ENCODE measurements at places on chromosomes 1 and 21.

GRCh38 chr1:224138198-224138597 lies 24.3 kb downstream of the FBXO28 start:
- no peak for DNase-seq

- peak; percentile 62 for DNase-seq
These were observed 499.6 kb downstream of the MRPL39 start for GRCh38 chr21:25107708-25108107.

DNA sequence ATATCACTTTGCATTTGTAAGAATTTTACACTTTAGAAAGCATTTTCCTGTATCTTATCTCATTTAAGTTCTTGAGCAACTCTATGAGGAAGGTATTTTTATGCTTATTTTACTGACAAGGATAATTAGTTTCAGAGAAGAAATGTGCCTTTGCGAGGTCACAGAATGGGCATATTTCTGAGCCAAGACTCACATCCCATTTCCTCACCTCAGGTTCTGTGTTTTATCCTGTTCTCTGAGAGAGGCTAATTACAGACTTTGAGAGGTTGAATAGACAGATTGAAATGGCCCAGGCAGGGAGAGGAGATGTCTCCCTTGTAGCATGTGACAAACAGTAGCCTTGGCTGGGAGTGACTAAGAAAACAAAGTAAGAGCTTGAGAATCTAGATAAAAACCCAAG lies 39.1 kb upstream of the ZC3H11B start:
- no peak for DNase-seq

- peak; percentile 68 for DNase-seq
These were observed 27.5 kb upstream of the SLC44A3 start for GRCh38 chr1:94792473-94793295.

- DNase-seq, result no peak
These were observed 21.1 kb upstream of the OR10J5 start for GRCh38 chr1:159556931-159557369.

GRCh38 chr1:61561666-61562065 lies 163.3 kb downstream of the TM2D1 start:
- peak; percentile 31 for DNase-seq

- no peak for DNase-seq
These were observed 7.3 kb downstream of the FCRLB start for GRCh38 chr1:161728376-161729226.

DNA sequence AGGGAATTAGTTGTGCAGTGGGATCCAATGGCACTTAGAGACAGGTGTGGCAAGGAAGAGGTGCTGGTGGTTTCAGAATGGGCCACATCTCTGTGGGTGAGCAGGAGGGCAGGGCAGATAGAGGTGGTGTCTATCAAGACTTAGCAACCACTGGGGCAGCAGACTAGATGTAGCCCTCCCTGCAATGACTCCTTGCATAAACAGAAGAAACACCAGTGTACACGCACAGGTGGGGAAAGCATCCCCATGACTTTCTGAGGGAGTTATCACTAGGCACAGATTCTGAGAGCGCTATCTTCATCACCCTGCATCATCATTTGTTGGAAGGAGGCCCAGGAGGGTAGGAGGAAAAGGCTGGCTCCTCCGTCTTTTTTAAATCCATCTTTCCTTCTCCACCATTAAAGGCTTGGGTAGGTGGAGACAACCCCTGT lies 58.4 kb downstream of the PLXNA2 start:
- no peak for DNase-seq

DNA sequence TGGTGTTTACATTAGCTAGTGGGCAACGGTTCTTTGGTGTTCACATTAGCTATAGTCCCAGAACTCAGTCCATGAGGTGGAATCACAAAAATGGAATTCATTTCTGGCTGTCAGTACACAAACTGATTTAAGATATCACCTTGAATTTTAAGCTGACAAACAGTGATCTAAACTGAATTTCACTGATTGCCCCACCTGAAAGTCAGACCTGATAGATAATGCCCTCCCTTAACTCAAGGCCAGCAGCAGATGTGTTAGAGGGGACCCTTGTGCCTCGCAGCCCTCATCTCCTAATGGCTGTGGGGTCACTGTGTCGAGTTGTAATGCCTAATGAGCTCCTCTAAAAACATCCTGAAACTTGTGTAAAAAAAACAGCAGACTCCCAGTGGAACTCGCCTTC lies 8.6 kb downstream of the ARF1 start:
- no peak for DNase-seq

DNA sequence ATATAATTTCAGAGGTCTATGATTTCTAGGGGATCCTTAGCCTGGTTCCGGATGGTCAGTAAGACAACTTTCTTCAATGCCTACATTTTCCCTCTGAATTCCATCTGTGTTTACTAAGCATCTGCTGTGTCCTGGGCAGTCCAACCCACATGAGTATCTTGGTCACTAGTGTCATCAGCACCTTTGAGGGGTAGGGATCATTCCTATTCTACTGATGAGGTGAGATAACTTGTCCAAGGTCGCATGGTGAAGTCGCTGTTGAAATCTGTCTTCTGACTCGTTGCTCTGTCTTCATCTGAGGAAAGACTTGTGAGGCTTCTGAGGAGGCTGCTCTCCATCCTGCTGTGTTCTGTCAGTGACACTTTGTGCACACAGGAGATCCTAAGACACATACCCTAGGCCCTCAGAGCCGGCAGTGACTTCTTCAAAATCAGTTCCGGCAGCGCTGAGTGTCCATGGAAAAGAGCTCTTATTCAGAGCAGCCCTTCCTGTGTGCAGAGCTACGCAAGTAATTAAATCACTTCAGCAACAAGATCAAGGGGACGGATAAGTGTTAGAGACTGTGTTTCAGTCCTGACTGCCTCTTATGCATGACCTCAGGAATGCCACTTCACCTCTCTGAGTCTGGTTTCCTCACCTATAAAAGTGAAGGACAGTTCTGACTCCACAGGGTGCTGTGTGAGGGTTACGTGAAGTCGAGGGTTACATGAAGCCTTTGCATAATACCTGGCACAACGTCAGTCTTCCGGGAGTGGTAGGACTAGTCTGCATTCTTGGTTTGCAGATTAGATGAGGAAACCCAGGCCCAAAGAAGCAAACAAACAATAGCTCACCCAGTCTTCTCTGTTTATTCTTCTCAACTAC lies 28.4 kb downstream of the AK2 start:
- no peak for DNase-seq

DNA sequence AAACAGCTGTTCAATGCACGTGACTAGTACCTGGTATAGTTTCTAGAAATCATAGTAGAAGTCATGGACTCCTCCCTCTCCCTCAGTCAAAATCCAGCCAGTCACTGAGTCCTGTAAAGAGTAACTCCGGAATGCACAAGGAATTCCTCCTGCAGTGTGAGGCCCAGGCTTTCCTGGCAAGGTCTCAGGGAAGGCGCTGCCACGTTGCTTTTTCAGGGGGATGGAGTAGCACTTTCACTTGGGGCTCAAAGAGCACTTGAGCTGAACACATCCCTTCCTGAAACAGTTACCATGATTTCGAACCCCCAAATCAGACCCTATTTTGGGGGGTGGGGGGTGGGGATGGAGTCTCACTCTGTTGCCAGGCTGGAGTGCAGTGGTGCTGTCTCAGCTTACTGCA lies 26.4 kb upstream of the LRRC8D start:
- DNase-seq, result peak; percentile 38

GRCh38 chr1:40802078-40802741 lies 18.6 kb downstream of the KCNQ4 start:
- peak; percentile 46 for DNase-seq

DNA sequence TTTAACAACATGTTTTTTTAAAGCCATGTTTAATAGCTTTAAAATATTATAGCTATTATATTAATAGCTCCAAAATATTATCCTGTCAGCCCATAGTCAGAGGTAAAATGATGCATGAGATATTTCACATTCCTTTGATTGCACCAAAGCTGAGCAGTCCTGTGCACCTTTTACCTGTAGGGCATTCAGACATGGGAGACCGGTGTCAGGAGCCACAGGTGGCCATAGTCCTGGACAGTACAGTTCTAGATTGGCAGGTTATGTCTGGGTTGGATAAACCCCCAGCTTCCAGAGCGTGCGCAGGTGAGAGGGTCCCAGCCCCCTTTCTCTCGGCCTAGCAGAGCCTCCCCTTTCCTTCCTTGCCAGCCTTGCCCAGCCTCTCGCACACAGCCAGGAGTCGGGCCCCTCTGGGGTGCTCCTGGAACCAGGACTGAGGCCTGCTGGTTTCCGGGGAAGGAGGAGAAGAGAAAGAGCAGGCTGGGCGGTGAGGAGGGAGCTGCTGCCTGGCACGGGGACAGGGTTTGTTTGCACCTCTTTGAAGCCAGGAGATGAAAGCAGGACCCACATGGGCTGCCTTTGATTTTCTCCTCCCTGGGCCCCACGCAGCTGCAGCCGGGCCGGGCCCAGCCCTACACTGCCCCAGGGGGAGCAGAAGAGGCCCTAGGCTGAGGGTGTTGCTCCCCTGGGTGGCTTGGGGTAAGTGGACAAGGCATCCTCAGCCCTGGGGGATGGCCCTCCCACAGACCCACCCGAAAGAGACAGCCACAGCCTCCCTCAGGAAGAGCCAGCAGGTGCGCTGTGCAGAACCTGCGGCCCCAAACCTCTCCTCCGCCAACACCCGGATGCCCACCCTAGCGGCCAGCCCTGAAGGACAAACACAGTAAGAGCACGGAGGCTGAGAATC lies 75.2 kb upstream of the TARDBP start:
- no peak for DNase-seq

- DNase-seq, result peak; percentile 48
These were observed 16.4 kb upstream of the ATP1A1 start for GRCh38 chr1:116356673-116357072.

DNA sequence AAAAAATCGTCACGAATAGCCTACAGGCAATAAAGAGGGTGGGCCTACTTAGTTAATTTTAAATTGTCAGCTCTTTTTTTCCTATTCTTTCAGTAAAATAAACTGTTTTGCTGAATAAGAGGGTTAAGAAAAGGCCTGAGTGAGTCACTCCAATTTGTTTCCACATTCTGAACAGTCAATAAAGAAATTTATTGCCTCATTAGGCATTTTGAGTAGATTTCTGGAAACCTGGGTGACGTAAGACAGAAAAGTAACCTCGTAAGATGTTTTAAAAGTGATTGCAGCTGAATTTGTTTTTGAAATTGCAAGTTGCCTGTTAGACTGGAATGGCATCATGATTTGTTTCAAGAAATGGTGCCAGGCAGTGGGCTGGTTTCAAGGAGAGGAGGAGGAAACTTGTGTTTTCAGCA lies 439.3 kb downstream of the USP25 start:
- DNase-seq, result no peak

GRCh38 chr1:207495801-207496792 lies at the start of gene CR1:
CR1 (plus strand) TSS chr1:207496157; CDS start chr1:207496268, 111 bp downstream.
- no peak for DNase-seq

DNA sequence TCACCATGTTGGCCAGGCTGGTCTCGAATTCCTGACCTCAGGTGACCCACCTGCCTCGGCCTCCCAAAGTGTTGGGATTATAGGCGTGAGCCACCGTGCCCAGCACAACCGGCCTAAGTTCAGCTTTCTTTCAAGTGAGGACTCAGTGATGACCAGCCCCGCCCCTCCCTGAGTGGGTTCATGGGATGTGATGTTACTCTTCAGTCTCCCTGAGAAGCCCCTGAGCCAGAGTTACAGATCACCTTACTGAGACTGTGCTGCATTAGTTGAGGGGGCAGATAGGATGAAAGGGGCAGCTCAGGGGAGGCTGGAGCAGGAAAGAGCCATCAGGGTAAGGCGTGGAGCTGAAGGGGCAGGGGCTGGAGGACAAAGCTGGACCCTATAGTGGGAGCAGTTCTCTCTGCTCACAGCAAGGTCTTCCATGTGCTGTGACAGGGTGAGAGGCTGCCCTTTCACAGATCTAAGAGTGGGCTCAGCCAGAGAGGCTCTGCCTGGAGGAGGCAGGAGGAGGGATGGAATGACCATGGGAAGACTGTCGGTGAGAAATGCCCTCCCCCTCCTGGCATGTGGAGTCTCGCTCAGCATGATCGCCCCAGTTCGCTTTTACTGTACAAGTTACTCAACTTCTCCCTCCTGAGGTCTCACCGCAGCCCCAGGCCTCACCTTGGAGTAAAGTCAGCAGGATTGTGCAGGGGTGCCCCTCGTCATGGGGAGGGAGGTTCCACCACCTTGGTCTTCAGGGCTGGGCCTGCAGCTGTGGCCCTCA lies 13.4 kb downstream of the SH2D2A start:
- DNase-seq, result no peak

DNA sequence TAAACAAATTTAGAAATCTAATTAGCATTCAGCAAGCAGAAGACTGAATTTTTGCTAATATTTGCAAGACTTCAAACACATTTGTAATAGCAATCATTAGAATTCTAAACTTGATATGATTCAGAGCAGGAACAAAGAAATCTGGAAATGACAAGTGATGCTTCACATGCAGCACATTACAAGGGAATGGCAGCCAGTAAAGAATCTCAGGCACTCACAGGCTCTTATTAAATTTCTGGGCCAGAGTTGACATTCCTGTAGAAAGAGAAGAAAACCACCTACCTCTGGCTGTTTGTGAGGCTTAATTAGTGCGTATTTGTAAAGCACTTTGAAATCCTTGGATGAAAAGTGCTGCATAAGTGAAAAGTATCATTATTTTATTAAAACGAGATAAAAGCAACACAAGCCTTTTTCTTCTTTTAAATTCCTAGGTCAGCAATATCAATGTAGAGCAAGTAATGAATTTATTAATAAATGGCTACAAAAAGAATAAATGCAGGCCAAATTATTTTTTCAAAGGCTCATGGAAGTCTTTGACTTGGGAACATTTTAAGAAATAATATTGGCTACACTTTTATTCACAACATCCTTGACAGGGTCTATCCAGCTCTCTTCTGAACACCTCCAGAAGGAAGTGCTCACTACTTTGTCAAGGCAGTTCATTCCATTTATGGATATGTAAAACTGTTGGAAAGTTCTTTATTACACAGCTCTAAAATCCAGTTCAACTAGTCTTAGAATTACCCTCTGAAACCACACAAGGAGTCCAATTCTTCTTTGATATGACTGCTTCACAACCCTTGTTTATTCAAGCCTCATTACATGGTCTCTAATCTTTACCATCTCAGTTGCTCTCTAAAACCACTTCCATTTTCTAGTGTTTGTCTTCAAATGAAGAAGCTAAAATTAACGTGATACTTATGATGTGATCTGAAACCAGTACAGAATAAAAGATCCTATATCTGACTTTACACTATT lies 32.1 kb upstream of the SCYL3 start:
- no peak for DNase-seq

DNA sequence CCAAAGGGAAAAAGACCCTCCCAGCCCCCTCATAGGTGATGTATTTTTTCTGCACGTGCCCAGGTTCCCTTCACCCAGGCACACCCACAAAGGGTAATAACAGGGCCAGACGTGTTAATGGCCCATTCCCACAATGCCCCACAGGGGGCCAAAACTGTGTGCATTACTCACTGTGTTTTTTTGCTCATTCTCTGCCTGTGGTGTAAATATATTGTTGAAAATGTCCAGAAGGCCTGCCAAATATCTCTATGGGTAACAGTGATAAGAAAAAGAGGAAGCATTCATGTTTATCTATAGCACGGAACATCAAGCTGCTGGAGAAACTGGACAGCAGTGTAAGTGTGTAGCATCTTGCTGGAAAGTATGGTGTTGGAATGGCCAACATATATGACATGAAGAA lies 21.9 kb downstream of the RHEX start:
- DNase-seq, result no peak

GRCh38 chr1:163083690-163084089 lies 14.5 kb downstream of the RGS4 start:
- DNase-seq, result no peak
